ENCODE measurements at places on chromosomes 3 and 15. TPM values are rescaled to one million over a fixed set of nuclear protein-coding genes. Genes with fewer than 3 reads are reported as not detected.

The ZNF80 gene
- total RNA-seq = not detected

The KIF15 gene
- total RNA-seq = 0.98 TPM

The NR2C2 gene
- total RNA-seq = 63.9 TPM

The GHSR gene
- not detected for total RNA-seq

The CAPN7 gene
- total RNA-seq = 79.5 TPM

The GREM1 gene
- 2.5 TPM for total RNA-seq

The FANCD2OS gene
- total RNA-seq = not detected

The IGF2BP2 gene
- 30.0 TPM for total RNA-seq

The CASR gene
- not detected for total RNA-seq

The SAXO2 gene
- total RNA-seq = 0.22 TPM

The FETUB gene
- total RNA-seq = not detected

The NME9 gene
- total RNA-seq = not detected

The CPLX3 gene
- not detected for total RNA-seq

The MINDY2 gene
- 13.4 TPM for total RNA-seq

The THRB gene
- 35.0 TPM for total RNA-seq

The AGBL1 gene
- total RNA-seq = not detected

The CCR8 gene
- not detected for total RNA-seq

The GRIP2 gene
- 1.5 TPM for total RNA-seq

The DNAH12 gene
- 0.38 TPM for total RNA-seq

The ACKR4 gene
- 0.66 TPM for total RNA-seq

The BSN gene
- total RNA-seq = not detected

The SPINK8 gene
- not detected for total RNA-seq

The MAGEL2 gene
- not detected for total RNA-seq

The PTPN23 gene
- total RNA-seq = 14.0 TPM

The RHOV gene
- total RNA-seq = not detected

The ATP10A gene
- total RNA-seq = 44.3 TPM

The CHRM5 gene
- total RNA-seq = not detected

The PLIN1 gene
- 722 TPM for total RNA-seq

The EDEM1 gene
- 25.1 TPM for total RNA-seq

The SLC24A5 gene
- not detected for total RNA-seq

The ALS2CL gene
- total RNA-seq = 6.1 TPM

The ADAMTS17 gene
- 0.57 TPM for total RNA-seq

The P3H2 gene
- total RNA-seq = 3.8 TPM

The PLA2G4D gene
- total RNA-seq = not detected

The SCN5A gene
- not detected for total RNA-seq

The GABRB3 gene
- total RNA-seq = 0.88 TPM

The ANXA2 gene
- total RNA-seq = 1,792 TPM

The AQP9 gene
- 119 TPM for total RNA-seq

The FSTL1 gene
- total RNA-seq = 595 TPM

The WDR93 gene
- 0.57 TPM for total RNA-seq

The TRPM1 gene
- total RNA-seq = not detected

The UROC1 gene
- not detected for total RNA-seq

The SNAPC5 gene
- total RNA-seq = 29.7 TPM

Measured in subcutaneous adipose tissue (tissue), 4 donors.